Brain (organoid and tissue), 16 donors: ENCODE measurements at places on chromosomes 7 and 10. TPM values are rescaled to one million over a fixed set of nuclear protein-coding genes. Genes with fewer than 3 reads are reported as not detected.

DNA sequence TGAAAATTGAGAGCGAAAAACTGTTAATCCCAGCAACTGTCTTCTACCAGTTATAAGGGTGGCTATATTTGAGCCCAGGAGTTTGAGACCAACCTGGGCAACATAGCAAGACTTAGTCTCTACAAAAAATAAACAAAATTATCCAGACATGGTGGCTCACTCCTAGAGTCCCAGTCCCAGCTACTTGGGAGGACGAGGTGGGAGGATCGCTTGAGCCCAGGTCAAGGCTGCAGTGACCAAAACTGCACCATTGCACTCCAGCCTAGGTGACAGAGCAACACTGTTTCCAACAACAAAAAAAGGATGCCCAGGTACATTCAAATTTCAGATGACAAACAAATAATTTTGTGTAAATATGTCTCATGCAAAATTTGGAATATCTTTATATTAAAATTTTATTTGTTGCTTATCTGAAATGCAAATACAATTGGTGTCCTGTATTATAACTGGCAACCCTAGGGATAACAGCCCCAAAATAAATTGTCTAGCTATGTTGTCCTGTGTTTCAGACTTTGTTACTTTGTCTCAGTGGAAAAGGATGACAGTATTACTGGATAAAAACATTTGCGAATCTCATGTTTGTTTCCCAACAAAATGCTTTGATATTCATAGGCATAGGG, 26.7 kb downstream of the FAM171A1 start:
- DNase-seq, result no peak

- no peak for DNase-seq
These were observed 47.1 kb downstream of the GLCCI1 start for GRCh38 chr7:8015746-8016120.

DNA sequence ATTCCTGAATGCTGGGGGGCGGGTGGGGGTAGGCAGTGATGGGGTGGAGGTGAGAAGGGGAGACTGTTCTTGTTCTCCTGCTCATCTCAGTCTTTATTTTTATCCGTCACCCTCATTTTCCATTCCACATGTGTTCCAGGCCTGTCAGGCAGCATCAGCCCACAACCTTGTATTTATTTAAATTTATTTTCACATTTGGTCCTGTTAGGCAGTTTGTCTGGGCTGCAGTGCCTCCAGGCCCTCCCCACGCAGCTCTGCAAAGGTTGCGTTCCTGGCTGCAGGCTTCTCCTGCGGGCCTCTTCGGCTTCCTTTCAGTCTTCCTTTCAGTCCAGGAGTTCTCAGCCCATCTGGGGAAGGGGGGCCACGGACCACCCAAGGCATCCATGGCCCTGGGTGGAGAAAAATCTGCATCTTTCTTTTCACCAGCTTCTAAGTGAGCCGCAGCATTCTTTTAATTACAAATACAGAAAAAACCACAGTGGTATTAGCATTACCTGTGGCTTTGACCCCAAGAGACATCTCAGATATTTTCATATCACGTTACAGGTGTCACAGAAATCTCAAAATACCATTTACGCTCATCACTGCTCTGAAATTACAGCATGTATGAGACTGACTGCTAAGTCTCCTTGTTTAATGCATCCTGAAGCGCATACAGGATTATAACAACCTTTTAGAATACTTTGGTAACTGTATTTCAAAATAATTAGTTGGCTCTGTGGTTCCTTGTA, 94.0 kb downstream of the C10orf105 start:
- DNase-seq, result no peak

GRCh38 chr10:7264313-7264756, 146.5 kb downstream of the SFMBT2 start:
- DNase-seq, result no peak

DNA sequence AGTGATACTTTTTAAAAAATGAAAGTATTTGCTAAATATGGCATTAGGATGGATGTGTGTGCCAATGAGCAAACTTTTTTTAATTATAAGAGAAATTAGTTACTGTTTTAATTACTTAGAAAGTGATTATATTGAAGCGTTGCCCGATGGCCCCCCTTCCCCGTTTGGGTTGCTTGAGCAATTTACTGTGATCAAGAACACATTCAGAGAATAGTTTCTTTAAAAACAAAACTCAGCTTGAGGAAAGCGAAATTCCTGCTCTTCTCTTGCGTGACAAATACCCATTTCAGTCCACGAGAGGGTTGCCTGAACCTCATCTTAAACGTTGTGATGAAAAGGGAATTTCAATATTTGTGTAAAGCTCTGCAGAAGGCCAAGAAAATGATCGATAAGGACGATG, 234.1 kb downstream of the GATA3 start:
- DNase-seq, result no peak

DNA sequence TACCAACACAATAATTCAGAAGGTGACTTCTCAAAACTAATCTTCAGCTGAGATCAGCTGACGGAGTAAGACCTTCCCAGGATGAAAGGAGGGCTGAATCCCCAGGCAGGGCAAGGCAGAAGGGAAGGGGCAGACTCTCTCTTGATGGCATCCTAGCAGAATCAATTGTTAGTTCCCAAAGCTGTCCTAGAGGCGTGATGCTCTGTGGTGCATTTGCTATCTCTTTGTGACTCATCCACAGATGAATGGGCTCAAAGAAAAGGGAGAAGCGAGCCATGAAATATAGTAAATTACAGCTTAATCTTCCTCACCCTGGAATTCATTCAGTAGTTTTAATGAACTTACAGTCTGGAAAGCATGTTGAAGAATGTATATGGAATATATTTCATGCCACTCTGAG, 37.2 kb downstream of the PDE1C start:
- DNase-seq, result peak; percentile 26

DNA sequence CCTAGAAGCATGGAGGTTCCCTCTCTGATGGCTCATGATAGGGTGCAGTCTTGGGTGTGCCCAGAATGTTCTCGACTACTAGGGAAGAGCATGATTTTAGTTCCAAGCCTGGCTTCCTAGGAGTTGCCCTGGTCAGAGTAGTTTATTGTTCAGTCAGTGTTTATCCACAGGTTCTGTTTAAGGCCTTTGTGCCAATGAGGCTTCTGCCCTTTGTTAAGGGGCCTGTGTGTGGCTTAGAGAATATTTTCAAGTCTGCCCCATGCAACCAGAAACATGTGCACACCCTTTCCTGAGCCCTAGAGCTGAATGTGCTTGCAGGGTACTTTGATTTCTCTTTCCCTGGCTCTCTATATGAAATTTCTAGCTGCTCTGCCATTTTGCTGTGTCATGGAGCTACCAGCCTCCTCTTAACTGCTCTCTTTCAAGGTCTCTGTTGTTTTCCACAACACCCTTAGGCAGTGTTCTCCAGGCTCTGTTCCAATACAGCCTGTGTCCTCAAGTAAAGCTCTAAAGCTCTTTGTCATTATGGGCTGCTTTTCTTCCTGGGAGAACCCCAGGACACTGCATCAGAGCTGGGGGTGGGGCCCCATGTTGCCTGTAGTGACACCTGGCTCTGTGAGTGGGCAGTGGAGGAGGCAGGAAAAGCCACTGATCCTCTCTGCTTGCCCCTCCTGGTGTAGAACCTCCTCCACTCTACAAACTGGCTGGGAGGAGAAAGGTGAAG, 34.1 kb upstream of the TSPAN33 start:
- no peak for DNase-seq

GRCh38 chr7:127912901-127913300, 118.3 kb downstream of the LRRC4 start:
- DNase-seq, result no peak

DNA sequence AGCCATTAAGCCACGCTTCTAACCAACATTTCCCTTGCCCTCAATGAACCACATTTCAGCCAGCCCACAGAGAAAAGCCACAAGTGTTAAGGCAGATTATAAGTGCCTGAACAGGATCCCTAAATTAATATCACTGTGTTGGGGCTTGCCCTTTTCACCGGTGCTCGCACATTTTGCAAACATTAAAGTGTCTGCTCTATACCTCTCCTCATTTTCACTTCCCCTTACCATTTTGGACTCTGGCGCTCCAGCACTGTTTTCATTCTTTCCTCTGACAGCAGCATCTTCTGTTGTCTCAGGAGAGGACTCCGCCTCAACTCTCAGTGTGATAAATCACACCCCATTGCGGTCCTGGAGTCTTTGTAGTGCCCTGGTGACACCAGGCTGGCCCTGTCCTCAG, 274.2 kb downstream of the BAMBI start:
- DNase-seq, result no peak

- DNase-seq, result no peak
These were observed 187.3 kb downstream of the CCDC3 start for GRCh38 chr10:12814166-12814565.

DNA sequence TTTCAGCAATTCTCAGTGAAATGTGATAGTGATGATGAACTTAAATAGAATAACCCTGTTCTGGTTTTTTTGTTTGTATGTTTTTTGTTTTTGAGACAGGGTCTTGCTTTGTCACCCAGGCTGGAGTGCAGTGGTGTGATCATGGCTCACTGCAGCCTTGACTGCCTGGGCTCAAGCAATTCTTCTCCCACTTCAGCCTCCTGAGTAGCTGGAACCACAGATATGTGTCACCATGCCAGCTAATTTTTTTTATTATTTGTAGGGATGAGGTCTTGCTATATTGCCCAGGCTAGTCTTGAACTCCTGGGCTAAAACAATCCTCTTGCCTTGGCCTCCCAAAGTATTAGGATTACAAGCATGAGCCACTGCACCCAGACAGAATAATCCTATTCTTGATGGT, 14.3 kb upstream of the COL17A1 start:
- no peak for DNase-seq

DNA sequence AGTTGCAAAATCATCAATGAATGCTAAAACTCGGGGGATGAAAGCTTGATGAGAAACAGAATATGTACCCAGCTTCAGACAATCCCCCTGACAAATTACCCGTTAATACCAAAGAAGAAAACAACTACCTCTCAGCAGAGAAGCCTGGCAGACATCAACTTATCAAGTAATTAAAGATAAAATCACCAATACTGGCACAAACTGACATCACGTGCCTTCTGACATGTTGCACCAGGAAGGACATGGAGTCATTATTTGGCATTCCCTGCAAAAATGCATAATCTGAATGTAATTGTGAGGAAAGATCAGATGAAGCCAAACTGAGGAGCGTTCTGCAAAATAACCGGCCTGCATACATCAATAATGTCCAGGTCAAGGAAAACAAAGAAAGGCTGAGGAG, 7.7 kb downstream of the SLIT1 start:
- no peak for DNase-seq

DNA sequence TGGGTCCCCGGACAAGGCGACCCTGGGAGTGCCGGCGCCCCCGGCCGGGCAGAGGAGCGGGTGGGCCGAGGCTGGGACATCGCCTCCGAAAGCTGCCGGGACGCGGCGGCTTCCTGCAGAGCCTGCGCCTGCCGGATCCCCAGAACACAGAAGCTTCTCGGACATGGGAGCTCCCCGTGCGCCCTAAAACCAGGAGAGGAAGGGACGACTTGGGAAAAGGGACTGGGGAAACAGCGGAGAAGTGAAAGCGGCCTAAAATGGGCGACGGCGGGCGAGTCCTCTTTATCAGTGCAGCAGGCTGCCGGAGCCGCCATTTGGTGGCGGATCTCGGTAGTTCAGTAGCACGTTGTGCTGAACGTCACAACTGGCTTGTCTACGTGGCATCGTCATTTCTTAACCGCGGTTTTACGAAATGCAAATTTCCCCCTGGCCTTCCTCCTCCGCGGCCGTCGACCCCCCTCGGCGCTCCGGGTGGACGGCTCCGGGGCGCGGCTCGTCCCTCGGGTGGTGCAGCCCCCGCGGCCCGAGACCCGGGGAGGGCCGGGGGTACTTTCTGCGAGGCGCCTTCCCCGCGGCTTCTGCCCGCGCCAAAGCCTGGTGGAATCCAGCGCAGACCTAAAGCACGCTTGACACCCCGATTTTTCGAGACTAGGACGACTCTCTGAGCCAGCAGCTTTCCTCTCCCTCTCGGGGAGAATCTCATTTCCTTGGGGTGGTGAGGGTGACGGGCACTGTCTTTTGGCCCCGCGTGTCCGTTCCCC, 9.9 kb upstream of the SPAG6 start:
- DNase-seq, result peak; percentile 87

GRCh38 chr10:47443145-47443544, 40.8 kb downstream of the ANXA8 start:
- DNase-seq, result no peak

DNA sequence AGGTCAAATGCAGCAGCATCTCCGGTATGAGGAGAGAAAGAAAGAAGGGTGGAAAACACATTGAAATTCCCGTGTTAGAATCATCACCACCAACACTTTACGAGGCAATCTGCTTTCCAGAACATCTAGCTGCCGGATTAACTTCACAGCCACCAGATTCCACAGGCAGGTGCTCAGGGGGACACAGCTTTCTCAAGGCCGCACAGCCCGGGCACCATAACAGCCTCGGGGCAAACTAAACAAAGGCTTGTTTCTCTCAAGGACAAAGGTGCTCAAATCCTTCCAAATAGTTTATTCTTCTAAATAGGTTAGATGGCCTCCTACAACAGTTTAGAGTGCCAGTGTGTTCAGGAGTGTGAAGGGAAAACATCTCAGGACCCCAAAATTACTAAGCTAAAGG, 156.3 kb downstream of the DIP2C start:
- DNase-seq, result no peak

- no peak for DNase-seq
These were observed 96.2 kb upstream of the MEOX2 start for GRCh38 chr7:15782656-15783055.

DNA sequence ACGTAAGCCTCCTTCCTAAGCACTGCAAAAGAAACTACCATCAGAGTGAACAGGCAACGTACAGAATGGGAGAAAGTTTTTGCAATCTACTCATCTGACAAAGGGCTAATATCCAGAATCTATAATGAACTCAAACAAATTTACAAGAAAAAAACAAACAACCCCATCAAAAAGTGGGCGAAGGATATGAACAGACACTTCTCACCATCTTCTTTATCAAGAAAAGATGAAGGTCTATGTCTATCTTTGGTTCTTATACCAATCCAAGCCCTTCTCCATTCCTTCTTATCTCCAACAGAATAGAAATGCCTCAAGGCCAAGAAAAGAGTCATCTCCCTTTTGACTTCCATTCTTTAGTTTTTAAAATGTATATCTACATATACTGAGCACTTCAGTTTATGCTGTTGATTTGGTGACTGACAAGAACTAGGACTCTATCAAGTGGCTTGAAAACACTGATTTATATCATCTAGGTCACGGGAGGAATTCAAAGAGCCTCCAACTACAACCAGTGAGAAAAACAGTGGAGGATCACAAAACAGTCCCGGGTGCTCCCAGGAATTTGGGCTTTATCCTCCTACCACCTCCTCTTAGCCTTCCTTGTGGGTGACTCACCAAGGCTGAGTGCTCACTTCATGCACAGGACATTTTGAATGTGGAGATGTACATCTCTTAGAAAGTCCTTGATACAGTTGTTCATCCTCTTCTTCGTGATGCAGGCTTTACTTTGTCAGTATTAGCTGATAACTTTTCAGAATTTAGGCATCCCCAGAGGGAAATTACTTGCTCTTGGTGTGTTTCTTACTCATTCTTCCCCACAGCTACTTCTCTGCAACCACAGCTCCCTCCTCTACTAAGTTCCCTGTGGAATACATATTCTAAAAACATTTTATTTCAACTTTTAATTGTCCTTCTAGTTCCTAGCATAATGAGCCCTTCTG, 15.4 kb downstream of the TAS2R41 start:
- DNase-seq, result no peak

Gene TAS2R16
- polyA plus RNA-seq, result not detected

Gene MPLKIP
- polyA plus RNA-seq, result 54.7 TPM

Gene HYAL4
- not detected for polyA plus RNA-seq

Gene CLDN3
- polyA plus RNA-seq, result 116 TPM

Gene ITIH2
- 0.54 TPM for polyA plus RNA-seq

Gene PRLHR
- not detected for polyA plus RNA-seq

Gene NPC1L1
- not detected for polyA plus RNA-seq

Gene C7orf25
- polyA plus RNA-seq, result 1.7 TPM
